ENCODE measurements at places on chromosomes 13 and 19.
A peak's percentile ranks its signal among the peaks of the same experiment; 100 is the strongest.

DNA sequence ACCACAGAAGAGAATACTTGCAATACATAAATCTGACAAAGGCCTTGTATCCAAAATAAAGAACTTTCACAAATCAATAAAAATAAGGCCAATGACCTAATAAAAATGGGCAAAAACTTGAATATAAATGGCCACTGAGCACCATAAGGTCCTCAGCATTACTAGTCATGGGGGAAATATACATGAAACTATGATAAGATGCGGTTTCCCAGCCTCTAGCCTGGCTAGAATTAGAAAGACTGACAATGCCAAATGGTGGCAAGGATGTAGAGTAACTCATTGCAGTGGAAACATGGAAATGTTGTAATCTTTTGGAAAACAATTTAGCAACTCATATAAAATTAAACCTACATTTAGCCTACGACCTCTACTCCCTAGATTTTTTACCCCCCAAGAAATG is 227.1 kb downstream of the GGACT start:
- no peak for DNase-seq

- no peak for DNase-seq
These were observed 8.4 kb upstream of the KCTD12 start for GRCh38 chr13:76894401-76895110.

DNA sequence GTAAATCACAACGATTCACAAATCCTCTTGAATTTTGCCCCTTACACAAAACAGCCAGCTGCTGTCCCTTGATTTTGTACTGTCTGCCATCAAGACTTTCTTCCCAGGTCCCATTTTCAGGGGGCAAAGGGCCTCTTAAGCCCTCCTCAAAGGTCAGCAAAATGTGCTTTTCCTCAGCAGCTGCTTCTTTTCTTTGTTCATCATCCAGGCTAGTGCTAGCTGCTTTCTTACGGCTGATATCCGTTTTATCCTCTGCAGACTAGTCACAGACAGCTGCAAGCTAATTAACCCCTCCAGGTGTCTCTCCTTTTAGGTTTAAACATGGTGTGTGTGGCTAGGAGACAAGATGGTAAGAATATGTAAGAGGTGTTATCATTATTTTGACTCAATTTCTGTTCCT is 90.9 kb downstream of the NALCN start:
- no peak for DNase-seq

DNA sequence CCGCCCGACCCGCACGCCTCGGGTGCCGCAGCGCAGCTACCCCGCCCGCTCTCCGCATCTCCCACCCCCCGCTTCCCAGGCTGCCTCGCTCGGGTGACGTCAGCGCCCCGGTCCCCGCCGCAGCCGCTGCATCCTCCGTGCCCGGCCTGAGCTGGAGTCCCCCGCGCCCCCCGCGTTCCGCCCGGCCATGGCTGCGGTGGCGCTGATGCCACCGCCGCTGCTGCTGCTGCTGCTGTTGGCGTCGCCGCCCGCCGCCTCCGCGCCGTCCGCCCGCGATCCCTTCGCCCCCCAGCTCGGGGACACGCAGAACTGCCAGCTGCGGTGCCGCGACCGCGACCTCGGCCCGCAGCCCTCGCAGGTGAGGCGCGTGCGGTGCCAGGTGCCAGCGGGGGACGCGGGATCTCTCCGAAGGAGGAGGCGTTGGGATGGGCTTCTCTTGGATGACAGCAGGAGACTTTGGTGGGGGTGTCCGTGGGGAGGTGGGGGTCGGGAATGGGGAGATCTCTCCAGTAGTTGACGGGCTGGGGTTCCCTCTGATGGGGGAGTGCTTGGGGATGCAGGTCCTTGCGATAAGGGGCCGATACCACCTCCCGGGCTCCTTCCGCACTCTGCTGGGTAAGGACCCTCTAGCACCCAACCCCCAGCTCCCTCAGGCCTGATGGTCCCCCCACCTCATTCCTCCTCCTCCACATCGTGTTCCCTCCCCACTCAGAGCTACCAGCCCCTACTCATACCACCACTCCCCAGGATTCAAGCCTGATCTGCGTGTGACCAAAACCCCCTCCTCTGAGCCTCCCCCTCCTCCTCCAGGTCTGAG is at the start of gene TMEM59L:
TMEM59L (plus strand) TSS at position 99 of the 817 bp plus-strand sequence; CDS start at position 188, 89 bp downstream.
- DNase-seq: peak; percentile 35

- no peak for DNase-seq
These were observed 95.0 kb downstream of the GPC5 start for GRCh38 chr13:91493442-91493841.

- DNase-seq: no peak
These were observed 27.3 kb downstream of the B3GLCT start for GRCh38 chr13:31227063-31227462.

GRCh38 chr19:10431254-10431942 is 11.1 kb downstream of the PDE4A start:
- no peak for DNase-seq

GRCh38 chr19:47284324-47284899 is 9.7 kb downstream of the INAFM1 start:
- DNase-seq: no peak

GRCh38 chr13:86193281-86193680 is 394.1 kb upstream of the SLITRK6 start:
- DNase-seq: no peak

GRCh38 chr19:6589711-6590257 is 1.2 kb downstream of the CD70 start:
- no peak for DNase-seq

GRCh38 chr13:95260031-95260525 is 41.2 kb downstream of the ABCC4 start:
- no peak for DNase-seq

- DNase-seq: no peak
These were observed 8.6 kb downstream of the TNFAIP8L1 start for GRCh38 chr19:4647676-4648644.

DNA sequence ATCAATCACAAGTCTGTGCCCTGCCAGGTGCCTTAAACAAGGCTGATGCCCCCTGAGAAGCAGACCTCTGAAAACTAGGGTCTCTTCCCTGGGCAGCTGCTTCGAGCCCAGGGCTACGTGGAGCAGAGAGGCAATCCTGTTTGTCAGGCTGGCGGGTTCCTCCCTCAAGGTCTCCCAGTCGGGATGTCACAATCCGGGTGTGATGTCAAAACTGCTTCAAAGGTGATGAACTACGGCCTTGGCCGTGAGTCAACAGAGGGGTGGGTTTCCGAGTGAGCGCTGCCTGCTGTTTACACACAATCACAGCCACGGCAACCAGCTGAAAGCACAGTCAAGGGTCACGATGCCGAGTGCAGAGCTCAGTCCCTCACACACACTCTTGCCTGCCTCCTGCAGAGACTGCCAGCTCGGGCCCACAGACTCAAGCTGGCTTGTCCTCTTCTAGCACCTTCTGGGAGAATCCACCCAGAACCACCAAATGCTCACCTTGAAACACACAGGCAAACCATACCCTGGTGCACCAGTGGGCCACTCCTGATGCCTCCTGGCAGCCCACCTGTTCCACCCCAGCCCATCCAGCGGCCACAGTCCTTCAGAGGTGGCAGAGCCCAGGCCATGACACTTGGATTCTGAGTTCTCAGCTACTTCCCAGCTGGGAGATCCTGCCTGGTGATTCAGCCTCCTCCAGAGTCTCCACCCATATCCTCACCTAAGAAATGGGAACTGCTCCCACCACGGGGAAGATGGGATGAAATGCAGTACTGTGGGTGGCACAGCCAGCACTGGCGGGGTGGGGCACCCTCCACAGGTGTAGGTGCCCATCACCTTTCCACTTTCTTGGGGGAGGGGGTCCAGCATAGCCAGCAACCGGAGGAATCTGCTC is 6.8 kb downstream of the ELL start:
- DNase-seq: no peak

GRCh38 chr13:77389625-77390000 is 62.7 kb upstream of the MYCBP2 start:
- no peak for DNase-seq

DNA sequence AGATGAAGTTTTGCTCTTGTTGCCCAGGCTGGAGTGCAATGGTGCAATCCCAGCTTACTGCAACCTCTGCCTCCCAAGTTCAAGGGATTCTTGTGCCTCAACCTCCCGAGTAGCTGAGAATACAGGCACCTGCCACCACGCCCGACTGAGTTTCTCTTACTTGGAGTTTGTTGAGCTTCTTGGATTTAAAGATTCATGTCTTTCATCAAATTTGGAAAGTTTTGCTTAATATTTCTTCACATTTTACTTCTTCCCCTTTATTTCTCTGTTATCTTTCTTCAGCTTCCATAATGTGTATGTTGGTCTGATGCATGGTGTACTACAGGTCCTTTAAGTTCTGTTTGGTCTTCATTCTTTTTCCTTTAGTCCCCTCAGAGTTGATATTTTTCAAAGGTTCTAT is 8.9 kb upstream of the ZNF560 start:
- no peak for DNase-seq

DNA sequence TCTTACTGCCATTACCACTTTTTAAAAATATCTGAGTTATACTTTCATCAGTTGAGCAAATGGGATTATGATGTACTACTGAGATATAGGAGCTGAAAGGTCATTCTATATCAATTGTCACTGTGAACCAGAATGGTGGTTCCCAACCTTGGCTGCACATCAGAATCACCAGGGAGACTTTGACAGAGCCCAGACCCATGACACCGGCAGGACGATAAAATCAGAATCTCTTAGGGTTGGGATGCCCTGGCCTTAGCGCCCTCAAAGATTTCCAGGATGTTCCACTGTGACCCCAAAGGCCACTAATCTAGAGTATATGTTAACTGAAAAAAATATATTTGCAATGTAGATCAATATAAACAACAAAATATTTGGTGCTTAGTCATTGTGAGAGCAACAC is 355.1 kb downstream of the LIG4 start:
- no peak for DNase-seq

GRCh38 chr13:83470133-83470797 is 412.0 kb downstream of the SLITRK1 start:
- DNase-seq: no peak

DNA sequence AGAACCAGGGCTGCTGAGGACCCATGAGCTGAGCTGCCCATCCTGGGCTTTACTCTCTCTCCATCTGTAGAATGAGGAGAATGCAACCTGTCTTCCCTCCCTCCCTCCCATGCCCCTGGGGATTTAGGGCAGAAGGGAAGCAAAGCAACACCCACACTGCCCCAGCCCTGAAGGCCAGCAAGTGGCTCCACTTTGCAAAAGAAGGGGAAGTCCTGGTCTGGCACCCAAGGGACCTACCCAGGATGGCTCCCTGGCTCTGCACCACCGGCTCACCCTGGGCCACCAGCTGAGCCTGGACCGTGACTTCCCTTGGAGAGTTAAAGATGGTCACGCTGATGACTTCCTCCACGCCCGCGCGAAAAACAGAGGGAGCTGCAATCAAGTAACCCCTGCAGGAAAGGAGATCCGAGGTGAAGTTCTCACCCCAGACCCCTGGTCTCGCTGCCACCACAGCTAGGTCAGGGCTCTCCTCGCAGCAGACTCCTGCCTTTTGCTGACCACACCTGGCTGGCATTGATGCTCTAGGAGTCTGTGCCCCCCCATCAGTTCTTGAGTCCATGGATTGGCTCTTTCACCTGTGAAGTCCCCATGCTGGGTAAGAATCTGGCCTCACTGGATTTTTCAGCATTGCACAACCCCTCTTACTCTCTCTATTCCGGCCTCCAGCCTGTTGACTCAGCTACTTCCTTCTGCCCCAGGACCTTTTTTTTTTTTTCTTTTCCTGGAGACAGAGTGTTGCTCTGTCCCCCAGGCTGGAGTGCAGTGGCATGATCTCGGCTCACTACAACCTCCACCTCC is 4.6 kb downstream of the CPAMD8 start:
- DNase-seq: no peak

DNA sequence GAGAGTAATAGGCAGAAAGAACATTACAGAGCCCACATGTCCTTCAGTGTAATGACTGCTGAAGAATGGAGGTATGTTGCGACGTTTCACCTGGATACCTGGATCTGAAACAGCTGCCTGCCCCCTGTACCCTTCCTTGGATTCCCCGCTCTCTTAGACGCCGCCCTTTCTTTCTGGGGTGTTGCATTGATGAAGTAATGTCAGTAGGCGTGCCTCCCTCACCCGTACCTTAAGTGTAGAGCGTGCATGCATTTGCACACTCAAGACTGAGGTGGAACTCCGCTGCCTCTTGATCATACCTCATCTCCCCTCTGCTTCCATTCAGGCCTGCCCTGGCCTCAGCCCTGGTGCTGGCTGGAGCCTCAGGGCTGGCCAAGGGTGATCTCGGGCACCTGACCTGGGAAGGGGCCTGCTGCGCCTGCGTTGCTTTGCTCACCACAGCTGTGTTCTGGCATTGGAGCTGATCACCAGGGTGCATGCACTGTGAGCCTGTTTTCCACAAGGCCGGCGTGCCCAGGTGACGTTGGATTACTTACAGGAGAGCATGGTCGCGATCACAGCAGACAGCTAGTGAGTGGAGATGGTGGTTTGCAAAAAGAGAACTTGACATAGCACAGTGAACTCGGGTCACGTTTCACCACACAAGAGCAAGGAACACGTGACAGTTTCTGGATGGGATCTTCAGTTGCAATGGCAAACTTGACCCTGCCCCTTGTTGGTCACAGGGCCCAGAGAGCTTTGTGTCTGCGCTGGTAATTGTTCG is 99.0 kb downstream of the ARHGEF7 start:
- no peak for DNase-seq

DNA sequence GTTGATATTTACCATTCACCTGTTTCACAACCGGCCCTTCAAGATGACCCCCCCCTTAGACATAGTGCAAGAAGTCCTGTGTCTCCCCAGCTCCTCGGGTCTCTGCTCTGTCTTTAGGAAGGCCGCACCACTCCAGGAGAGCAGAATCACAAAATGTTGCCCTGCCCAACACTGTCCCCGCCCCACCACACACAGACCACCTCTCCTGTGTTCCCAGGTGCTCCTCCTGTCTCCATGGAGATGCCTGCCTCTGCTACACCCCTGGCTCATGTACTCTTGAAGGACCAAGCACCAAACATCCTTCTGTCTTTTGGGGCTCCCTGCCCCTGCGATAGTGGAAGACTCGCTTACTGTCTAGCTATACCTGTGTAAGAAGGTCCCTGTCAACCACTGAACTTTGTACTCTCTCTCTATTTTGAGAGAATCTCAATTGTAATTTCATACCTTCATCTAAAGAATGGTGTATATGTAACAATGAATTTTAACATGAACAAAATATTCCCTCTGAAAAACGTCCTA is 9.6 kb upstream of the TNFRSF19 start:
- no peak for DNase-seq

DNA sequence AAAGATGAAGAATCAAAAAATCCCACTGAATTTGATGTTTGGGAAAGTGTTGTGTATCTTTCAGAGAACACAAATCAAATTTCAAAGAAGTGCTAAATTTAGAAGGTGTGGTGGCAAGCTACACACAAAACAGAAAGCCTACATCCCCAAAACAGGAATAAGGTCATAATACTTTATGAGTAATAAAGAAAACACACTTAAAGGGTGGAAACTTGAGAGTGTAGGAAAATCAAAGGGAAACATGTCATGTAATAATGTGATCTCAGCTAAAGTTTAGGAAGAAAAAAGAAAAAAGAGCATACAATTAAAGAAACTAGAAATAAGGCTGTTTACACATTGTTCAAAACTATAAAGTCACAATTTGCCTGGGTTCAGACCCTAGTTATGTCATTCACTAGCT is 668.7 kb downstream of the PCDH17 start:
- DNase-seq: no peak
